Fibroblast of the conjunctiva (primary cell): ENCODE measurements at places on chromosomes 6 and 20.
A peak's percentile ranks its signal among the peaks of the same experiment; 100 is the strongest.

DNA sequence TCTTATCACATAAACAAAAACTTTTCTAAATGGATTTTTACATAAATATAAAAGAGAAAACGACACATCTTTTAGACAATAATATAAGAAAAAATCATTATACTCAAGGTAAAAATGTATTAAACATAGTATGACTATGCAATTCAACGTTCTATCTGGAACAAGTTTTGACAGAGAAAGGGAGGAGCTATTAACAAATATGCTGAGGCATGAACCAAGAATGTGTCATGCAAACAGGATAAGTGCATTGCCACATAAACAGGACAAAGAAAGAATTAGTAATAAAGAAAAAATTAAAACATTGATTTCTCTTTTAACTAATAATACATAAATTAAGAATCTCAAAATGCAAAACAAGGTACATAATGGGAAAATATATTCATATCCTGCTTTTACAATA is 1353.4 kb upstream of the GJE1 start:
- no peak for DNase-seq

DNA sequence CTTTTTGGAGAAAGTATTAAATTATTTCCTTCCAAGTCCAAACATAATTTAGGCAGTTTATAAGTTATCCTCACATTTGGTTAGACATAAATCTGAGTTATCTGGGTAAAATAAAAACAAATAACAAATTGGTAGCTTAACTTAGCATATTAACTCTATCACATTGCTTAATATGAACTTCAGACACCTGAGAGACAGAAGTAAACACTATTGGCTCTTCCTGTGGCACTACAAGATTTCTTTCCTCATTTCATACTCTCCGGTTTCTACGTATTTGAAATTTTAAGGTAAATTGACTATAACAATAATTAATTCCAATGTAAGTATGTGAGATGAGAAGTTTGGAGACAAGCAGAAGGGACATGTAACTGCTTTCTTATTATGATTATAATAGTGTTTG is 106.8 kb downstream of the TRMT11 start:
- DNase-seq, result no peak

DNA sequence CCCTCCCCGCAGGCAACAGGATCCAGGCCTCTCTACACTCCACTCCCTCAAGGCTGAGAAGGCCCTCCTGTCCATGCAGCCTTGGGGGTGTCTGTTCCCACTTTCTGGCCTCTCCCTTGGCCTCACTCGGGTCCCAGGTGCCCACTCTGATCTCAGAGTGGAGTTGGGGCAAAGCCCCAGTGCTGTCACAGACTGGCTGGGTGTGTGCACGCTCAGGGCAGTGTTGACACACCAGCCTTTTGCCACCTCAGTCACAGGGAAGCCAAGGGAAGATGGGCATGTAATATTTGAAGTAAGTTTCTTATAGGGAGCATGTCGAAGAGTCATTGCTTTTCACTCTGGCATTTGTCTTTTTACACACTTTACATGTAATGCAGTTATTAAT is 44.9 kb downstream of the HLA-DRA start:
- DNase-seq, result no peak

DNA sequence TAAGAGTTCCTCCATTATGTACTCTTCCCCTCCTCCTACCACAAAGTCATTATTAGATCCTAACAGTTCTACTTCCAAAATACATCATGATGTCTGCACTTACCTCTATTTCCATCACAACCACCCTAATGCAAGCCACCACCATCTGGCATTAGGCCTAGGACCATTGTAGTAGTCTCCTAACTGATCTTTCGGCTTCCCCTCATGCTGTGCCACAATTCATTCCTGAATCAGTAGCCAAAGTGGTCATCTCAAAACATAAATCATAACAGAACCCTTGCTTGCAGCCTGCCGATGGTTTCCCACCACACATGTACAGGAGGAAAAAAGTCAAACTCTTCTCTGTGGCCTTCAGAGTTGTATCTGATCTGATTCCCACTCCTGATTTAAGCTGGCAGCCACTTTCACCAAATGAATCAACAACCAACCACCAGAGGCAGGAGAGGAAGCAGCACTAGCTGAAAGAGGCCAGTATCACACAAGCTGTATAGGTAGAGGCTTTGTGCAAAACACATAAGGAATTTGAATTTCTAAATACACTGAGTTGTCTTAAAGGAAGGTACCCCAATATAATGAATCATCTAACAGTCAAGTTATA is 26.1 kb downstream of the FAM184A start:
- DNase-seq, result no peak

GRCh38 chr6:110735666-110736065 is 79.6 kb downstream of the CDK19 start:
- no peak for DNase-seq

DNA sequence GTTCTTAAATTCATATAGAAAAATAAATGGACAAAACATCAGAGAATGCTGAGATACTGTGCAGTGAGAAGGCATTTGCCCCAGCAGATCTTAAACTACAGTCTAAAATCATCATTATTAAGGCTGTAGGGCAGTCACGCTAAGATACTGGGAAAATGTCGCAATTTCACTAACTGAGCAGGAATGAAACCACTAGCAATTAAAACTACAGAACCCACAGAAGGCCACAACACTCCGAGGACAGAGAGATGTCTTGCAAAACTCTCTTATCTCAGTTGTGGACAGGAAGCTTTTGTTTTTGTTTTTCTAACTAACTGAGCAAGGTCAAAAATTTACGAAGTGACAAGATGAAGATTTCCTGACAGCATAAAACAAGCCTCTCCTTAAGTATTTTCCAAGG is 18.2 kb downstream of the GNAS-AS1 start:
- no peak for DNase-seq

- peak; percentile 6 for DNase-seq
These were observed at the start of gene MUC22 for GRCh38 chr6:31010393-31011060. Gene MUC22, plus strand, starts transcription at chr6:31010474. Its CDS starts 233 bp downstream, at chr6:31010707.

- DNase-seq, result no peak
These were observed 117.9 kb upstream of the PTPN1 start for GRCh38 chr20:50392138-50392866.

DNA sequence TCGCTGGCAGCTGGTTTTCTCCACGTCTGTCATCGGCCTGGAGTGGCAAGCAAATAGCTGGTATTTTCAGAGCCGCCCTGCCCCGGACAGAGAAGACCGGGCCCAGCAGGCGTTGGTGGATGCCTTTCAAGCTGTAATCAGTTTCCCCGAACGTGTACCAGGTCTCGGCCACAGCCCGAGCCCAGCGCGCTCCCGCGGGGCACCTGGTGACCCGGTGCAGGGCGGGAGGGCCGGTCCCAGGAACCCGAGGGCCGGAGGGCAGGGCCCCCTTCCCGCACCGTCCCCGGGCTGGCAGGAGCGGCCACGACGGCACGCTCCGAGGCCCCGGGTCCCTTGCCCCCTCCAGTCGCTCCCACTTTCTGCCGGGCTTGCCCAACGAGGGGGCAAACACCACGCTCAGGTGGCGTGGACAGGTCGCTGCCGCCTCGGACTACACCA is 348 bp upstream of the PYGB start:
- no peak for DNase-seq

- no peak for DNase-seq
These were observed 14.6 kb upstream of the MRPS18A start for GRCh38 chr6:43702171-43702533.

DNA sequence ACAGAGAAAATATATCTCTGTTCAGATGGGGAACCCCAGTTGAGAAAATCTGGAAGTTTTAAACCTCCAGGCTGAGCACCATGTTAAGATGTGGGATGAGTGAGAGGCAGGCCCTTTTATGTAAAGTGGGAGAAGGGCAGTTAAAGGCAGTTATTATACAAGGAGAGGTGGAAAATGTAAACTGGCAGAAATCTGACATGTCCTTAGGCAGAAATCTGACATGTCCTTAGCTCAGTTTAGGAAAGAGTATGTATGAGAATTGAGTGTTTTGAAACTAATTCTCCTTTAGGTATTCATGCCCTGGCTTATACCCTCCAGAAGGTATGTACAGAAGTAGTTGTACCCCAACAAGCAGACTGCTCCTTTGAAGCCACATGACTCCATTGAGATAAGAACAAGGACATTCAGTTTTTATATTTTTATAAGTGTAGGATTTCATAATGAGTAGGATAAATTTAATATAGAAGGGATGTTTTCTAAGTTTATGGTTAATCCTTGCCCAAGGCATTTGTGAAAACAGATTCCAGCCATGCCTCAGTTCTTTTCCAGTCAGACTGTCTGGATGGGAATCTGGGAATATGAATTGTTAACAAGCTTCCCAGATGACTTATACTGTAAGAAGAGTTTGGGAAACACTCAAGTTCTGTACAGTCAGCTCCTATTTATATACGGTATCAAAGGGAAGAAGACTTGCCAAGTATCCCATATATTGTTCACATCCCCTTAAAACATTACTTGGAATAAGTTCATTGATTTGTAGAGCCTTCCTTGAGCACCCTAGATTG is 87.7 kb downstream of the SCAND1 start:
- no peak for DNase-seq

DNA sequence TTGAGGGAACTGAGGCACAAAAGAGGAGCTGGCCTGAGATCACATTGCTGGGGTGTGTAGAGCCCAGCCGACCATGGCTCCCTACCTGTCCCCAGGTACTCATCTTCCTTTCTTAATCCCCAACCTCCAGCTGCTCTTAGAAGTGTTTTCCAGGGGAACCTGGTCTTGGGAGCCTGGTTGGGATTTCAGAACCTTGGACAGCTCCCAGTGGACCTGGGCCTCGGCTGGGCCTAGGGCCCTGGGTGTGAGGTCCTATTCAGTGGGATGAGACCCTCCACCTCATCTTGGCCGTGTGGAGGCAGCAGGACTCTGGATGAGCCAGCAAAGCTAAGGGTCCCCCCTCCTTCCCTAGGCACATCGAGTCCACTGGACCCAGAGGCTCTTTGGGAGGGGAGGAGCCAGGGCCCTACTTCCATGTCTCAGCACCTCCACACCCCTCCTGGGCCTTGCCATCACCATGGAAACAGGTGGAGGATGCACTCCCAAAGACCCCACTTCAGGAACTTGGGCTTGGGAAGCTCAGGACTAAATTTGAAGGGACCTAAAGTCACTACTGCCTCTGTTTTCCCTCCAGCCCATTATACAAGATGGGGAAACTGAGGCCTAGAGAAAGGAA is 38.5 kb downstream of the DLGAP4 start:
- no peak for DNase-seq

GRCh38 chr6:130602151-130602770 is 224.9 kb upstream of the SMLR1 start:
- DNase-seq, result peak; percentile 60

DNA sequence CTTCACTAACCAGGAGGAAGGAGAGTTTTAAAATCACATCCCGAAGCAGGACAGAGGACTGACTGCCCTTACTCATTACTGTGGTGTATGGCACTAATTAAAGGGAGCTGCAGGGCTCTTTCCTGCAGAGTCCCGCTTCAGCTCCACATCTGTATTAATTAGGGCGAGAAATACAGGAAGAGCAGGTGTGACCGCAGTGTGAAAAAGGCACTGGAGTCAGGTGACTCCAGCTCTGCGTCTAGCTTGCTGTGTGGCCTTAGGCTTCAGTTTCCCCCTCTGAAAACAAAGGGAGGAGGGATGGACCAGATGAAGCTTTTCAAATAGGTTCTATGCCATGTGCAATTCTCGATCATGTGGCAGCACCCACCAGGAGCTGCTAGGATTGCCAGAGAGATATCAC is 34.0 kb downstream of the KIAA1755 start:
- DNase-seq, result no peak

DNA sequence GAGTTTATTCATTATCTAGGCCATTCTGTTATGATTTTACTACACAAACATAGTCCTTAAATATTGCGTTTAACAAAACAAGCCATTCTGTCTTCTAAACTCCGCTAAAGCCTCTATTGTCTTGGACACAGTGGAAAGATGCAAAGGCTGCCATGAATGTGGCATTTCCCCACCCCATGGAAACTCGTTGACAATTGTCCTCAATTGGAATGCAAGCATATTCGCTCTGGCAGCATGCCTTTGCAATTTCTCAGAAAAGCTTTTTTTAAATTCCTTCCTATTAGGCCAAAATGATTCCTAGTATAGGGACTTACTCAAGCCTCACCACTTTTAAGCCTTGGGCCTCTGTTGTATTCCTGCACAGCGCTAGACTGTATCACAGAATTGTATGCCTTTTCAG is 22.8 kb downstream of the OR2A4 start:
- DNase-seq, result no peak
